ENCODE measurements at places on chromosomes 2 and 18.

DNA sequence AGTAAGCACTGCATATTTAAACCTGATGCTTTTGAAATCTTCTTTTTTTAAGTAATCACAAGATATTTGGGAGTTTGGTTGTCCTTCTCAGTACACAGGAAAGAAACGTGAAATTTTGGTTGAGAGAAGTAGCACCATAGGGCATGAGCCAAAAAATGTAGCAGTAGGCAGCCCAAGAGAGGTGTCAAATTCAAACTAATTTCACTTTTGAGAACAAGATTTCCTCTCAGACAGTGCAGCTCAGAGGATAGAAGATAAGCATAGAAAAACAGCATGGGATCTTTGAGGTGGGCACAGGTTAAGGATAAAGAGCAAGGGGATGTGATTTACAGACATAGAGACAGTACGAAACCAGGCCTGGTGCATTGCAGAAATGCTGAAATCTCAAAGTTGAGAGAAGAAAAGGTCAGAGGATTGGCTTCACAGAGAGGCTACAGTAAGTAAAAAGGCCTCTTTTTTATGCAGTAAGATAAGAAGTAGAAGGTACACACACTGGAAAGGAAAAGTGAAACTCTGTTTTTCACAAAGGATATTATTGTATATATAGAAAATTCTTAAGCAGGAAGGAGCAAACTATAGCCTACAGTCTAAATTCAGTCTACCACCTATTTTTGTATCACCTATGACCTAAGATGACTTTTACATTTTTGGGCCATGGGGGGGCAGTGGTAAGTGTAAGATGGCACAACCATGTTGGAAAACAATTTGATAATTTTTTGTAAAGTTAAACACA, 89.8 kb downstream of the PKP4 start:
- no peak for DNase-seq

GRCh38 chr2:178441426-178441825, 9.5 kb downstream of the PRKRA start:
- peak; percentile 49 for DNase-seq

DNA sequence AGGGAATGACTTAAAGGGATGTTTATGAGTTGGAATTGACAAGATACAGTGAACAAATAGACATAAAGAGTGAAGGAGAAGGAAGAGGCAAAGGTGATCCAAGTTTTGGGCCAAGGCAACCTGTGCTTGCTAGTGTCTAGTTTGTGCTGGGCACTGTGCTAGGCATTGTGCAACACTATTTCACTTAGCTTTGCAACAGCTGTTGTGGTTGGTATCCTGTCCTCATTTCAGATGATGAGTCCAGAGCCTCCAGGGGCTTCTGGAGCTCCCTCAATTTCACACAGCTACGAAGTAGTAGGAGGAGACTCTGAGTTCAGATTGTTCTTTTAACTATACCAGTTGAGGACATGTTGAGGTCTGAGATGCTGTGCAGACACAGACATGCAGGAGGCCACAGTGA, 18.1 kb upstream of the LOXHD1 start:
- DNase-seq, result no peak

GRCh38 chr18:33616556-33616955, 38.5 kb downstream of the ASXL3 start:
- DNase-seq, result no peak

DNA sequence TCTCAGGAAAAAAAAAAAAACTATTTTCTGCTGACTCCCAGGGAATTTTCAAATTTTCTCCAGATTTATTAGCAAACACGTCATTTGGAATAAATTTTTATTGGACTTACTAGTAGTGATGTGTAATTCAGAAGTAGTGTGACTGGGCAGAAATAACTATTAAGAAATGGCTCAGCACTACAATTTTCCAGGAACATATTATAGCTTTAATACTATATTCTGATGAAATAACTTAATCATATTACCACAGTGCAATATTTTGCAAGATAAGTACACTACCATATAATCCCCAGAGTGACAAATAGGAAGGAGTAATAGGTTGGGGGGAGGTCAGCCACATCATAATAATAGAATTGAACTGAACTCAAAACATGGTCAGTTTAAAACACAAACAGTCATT, 19.7 kb upstream of the TNFAIP6 start:
- peak; percentile 34 for DNase-seq

DNA sequence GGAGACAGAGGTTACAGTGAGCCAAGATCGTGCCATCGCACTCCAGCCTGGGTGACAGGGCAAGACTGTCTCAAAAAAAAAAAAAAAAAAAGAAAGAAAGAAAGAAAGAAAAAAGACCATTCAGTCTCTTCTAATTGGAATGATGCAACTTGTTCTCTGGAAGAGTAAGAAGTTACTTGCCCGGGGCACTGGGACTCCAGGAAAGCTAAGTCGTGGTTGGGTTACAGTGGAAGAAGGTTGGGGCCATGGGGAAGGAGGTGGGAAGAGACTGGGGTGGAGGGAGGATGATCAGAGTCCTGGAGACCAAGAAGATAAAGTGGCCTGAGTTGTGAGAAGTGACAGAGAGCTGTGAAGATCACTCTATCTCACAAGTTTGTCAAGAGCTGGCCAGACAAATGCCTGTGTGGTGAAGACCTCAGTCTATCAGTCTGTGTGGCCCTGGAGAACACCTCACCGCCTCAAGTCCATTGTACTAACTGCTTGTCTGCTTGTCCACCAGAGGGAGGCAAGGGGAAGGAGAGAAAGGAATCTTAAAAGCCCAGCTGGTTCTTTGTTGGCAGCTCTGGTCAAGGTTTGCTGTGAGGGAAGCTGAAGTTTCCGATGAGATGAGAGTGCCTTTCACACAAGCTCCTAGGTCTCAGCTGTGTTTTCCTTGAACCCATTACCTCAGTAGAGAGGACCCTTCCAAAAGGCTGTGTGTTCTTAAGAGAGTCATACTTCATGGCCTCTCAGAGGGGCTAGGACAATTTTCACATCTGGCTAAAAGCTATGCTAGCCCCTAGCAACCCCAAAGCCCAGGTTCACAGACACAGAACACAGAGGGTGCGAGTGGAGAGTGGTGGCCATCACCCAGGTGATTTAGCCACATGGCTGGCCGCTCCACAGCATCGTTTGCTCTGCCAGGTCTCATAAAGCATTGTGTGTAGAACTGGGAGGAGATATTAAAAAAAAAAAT, 72.0 kb upstream of the TMEM178A start:
- DNase-seq, result peak; percentile 86

GRCh38 chr2:110639972-110640371, 37.9 kb downstream of the BUB1 start:
- no peak for DNase-seq

DNA sequence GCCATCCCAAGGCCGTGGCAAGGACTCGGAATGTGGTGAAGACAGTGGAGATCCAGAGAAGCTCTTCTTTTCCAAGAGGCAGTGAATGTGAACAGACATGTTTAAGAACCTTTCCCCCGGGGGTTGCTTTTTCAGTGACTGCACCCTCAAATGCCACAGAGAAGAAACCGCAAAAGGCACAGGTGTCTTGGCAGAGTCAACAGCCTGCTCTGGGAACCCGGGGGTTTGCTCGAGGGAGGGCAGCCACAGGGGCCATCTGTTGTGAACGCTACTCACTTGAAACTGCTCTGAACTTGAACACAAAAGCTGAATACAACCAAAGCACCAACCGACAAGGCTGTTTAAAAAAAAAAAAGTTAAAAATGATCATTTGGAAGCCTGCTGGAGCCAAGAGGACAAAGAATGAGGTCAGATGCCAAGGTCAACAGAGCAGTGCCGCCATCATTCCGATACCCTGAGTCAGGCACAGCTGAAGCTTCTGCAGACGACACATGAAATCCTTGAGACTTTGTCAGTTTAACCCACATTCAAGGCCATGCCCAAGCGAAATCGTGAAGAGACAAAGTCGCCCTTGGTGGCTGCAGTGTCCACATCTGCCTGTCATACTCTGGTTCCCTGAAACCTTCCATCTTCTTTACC, 47.4 kb downstream of the PSMG2 start:
- peak; percentile 56 for DNase-seq

GRCh38 chr2:72673279-72673678, 152.6 kb downstream of the EXOC6B start:
- no peak for DNase-seq

- no peak for DNase-seq
Measured at GRCh38 chr18:77550625-77551024, 301.0 kb downstream of the GALR1 start.

DNA sequence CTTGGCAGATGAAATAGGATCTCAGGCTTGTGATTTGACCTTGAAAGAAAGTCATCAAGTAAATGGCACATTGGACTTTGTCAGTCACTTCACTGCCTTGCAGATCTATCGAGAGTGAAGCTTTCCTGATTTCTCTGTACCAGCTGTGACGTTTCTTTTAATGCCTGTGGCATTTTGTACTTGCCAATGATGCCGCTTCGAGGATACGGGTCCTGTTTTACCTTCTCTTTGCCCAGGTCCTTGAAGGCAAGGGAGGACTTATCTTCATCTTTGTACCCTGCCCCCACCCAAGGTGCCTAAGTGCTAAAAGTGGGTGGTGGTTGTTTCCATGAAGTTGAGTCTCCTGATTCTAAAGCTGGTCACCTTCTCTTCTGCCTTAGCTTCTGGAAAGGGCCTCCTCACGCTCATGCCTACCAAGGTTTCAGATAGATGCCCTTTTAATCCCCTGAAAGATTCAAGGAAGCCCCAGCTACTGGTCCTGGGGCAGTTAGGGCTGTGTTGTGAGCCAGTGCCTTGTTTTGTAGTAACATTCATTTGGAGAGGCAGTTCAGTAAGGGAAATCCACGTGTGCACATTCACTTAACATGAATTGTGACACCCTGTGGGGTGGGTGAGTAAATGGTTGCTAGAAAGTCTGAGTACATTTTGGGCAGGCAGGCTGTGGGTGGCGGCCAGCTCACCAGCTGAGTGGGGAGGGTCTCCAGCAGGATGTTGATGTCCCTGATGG, 6.1 kb downstream of the LBH start:
- no peak for DNase-seq

DNA sequence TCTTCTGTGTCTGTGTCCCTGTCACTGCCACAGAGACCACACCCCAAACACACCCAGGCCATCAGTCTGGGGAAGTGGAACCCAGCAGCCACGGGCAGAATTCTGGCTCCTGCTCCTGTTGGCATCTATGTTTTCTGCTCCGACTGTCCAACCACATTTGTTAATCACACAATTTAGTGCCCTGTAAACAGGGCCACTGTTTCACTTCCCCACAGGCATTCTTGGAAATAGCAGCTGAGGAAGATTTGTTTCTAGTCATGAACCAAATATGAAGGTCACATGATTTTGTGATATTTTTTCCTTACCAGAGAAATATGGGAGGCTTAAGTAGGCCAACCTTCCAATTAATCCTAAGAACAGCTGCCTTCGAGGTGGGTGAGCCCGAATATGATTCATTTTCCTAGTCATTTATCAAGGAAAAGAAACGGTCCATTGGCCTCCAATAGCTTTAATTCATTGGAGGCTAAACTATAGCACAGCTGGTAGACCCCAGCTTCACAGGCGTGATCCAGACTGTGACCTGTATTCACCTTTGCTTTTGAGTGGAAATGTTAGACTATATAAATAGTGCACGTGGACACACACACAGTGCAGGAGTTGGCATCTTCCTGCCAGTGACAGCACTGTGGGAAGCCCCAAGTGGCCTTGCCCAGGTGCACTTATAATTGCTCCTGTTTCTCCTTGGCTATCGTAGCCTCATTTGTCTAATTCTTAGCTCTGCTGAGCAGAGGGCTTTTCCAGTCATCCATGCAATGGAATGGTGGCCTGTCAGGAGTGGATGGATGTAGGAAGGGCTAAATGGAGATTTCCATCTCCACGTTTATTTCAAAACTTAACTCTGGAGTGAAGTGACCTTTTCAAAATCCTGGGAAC, 267.9 kb downstream of the LPIN1 start:
- peak; percentile 75 for DNase-seq

GRCh38 chr18:57970356-57971095, 73.5 kb upstream of the NEDD4L start:
- peak; percentile 4 for DNase-seq

DNA sequence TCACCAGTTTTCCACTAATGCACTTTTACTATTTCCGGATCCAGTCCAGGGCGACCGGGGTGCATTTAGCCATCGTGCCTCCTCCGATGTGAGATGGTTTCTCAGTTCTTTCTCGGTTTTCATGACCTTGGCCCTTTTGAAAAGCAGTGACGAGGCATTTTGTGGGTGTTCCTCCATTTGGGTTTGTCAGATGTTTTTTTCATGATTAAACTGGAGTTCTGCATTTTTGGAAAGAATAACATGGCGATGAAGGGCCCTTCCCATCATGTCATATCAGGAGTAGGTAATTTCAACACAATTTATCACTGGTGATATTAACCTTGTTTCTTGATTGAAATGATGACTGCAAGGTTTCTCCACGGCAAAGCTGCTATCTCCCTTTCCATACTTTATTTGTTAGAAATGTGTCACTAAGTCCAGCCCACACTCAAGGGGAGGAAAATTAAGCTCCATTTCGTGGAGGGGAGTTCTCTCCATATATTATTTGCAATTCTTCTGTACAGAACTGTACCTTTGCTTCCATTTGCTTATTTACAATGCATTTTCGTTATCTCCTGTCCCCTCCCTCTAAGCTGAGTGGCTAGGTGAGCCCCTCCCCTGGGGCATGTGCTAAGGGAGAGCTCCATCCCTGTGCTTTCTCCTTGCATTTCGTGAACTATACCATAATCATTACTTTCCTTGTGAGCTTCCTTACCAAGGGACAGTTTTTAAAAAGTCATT, 8.9 kb upstream of the KLF11 start:
- no peak for DNase-seq

GRCh38 chr2:113407446-113408099, 29.9 kb upstream of the ZNG1B start:
- DNase-seq, result peak; percentile 17

GRCh38 chr2:228917220-228917619, 353.9 kb downstream of the PID1 start:
- DNase-seq, result peak; percentile 91

DNA sequence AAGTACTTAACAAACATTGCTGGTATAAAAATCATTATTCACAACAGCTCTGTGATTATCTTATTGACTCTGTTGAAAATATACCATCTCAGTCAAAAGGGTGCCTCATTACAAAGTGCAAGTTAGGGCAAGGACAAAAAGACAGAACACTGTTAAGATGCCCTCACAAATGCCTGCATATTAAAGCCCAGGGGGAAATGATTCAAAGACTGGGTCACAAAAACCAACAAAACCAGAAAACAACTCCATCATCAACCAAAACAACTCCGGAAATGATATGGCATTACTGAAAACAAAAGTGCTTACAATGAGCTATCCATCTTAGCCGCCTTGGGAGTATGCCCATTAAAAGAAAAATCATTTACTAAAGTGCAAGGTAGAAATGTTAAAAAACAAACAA, 9.9 kb downstream of the PLA2R1 start:
- no peak for DNase-seq

- DNase-seq, result peak; percentile 67
Measured at GRCh38 chr2:9993488-9994165, 42.1 kb downstream of the GRHL1 start.

- DNase-seq, result no peak
Measured at GRCh38 chr2:202005272-202005887, 28.3 kb upstream of the FZD7 start.

GRCh38 chr2:65363879-65364666, 68.3 kb downstream of the SPRED2 start:
- DNase-seq, result no peak

DNA sequence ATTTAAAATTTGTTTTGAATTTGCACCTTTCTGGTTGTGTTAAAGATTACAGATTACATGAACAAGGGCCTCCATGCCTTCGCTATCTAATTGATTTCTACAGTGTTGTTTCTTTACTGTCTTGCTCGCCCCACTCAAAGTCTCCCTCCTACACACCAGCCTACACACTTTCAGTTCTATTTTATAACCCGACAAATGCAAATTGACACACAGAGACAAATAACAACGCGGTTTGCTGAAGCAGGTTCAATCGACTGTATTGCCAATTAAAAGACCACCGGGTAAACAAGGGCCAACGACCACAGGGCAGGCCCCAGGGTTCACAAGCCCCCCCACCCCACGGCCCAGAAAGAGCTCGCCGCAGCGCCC, 869 bp downstream of the STARD7 start:
- peak; percentile 11 for DNase-seq

Measured in EH (cell line).